ENCODE measurements at places on chromosomes 1 and 21. TPM values are rescaled to one million over a fixed set of nuclear protein-coding genes. Genes with fewer than 3 reads are reported as not detected.

GRCh38 chr1:200042119-200042551 is 14.6 kb downstream of the NR5A2 start:
- no peak for DNase-seq
- H3K4me3 ChIP-seq, result no peak overlapping the region
- no peak overlapping the region for H3K27ac ChIP-seq
- H3K4me1 ChIP-seq, result peaks cover 16% of the 10 kb centered on the region

Gene INAVA
- total RNA-seq, result not detected

DNA sequence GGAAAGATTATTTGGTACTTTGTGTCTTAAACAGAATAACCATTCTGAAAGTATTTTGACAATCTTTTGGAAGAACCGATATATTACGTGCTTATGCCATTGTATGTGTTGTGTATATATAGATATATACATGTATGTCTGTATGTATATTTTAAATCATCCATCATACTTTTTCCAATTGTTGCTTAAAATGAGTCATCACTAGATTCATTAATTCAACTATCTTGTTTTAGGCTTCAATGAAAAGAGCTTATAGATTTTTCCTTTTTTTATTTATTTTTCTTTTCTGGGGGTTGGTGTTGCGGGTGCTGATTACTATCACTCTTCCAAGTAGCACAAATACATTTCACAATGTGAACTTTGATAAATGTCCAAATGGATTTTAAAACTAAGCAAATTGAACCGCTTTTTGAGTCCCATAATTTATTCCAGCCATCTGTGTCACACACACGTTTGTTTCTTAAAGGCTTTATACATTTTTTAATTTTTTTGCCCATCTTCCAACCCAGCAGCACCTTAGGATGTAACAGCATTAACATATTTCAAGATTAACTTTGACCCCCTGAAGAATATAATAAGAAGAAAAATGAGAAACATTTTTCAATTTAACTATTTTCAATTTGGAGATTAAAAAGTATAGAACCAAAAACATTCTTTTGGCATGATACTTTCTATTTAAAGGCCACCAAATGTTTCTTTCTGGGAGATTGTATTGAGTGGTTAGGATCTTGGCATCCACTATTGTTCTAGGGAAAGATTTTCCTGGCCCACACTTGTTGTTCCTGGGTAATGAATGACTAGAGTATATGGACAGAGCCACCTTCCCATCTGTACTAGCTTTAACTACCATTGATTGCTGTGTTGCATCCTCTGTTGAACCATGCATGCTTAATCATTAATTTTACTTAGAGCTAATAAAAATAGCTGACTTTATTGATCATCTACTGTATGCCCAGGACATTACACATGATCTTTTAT is 9.3 kb upstream of the DPYD start:
- H3K4me1 ChIP-seq, result no peaks in the 10 kb centered on the region
- DNase-seq, result no peak
- H3K4me3 ChIP-seq, result no peak overlapping the region
- H3K27ac ChIP-seq, result no peak overlapping the region
- no peaks in the 10 kb centered on the region for H3K36me3 ChIP-seq

- H3K4me3 ChIP-seq, result no peak overlapping the region
- H3K36me3 ChIP-seq, result no peaks in the 10 kb centered on the region
- no peaks in the 10 kb centered on the region for H3K27me3 ChIP-seq
- H3K27ac ChIP-seq, result no peak overlapping the region
Measured at GRCh38 chr1:61836649-61837048, 94.4 kb downstream of the PATJ start.
